CD4-positive, alpha-beta T cell treated with Interleukin-6 at 100 ng/mL for 8 hours (primary cell): ENCODE measurements at places on chromosomes 1 and 21.
A peak's percentile ranks its signal among the peaks of the same experiment; 100 is the strongest.

GRCh38 chr1:202016022-202016810 lies 5.8 kb downstream of the ELF3 start:
- no peak for DNase-seq

DNA sequence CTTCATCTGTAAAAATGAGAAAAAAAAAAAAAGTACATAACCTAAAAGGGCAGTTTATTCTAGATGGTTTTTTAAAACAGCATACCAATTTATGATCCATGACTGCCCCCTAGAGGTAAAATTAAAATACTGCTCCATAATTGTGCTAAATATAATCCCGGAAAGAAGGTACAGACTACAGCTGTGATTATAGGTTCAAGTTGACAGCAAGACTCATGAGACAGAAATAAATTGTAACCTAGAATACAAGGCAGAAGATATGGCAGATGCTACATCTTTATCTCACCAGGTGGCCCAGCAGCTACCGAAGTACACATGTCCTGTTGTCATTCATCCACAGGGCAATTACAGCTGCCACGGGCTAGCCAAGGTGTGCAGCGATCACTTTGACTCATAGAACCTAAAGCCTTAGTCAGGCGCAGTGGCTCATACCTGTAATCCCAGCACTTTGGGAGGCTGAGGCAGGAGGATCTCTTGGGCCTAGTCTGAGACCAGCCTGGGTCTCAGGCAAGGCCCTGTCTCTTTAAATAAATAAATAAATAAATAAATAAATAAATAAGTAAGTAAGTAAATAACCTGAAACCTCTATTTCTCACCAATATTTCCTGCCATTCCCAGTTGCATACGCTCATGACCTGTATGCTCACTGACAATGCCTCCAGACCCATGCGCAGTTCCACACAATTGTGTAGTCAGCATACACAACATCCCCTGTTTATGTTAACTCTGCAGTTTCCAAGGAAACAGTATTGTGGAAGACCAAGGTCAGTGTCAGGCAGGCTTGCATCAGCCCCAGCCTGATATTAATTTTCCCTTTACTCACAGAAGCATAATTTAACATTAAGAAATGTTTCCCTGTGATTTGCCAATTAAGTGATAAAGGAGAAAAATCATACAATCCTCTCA lies 18.3 kb upstream of the PPIE start:
- peak; percentile 54 for DNase-seq

DNA sequence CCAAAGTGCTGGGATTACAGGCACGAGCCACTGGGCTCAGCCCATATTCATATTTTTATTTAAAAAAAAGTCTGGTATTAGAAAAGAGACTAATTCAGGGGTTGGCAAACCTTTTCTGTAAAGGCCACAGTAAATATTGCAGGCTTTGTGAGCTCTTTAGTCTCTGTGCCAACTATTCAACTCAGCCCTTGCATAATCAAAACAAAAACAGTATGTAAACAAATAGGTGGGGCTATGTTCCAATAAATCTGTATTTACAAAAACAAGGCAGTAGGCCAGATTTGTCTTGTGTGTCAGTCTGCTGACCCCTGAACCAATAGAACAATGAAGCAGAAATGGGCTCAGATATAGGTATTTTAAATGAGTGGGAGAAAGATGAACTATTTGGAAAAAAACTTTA lies 49.3 kb downstream of the CDC42BPA start:
- no peak for DNase-seq

DNA sequence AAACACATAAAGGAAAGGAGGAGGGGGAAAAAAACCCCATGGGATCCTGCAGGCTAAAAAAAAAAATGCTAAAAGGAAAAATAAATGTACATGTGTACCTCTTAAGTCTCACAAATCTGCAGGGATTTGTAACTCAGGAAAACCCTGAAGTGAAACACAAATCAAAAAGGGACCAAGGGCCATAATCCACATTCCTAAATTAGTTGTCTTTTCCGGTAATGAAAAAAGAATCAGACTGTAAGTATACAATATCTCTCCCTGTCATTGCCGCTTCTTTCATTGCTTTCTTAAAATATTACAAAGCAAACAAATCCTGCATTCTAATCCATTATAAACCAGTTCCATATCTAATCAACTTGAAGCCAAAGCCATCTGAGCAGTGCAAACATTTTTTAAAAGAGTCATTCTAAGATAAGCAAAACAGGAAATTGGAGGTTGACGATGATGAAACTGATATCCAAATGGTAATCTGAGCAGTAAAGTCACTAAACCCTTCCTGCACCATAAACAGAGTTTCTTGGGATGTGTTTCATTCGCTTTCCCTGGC lies 58.7 kb upstream of the SIM2 start:
- DNase-seq: no peak

DNA sequence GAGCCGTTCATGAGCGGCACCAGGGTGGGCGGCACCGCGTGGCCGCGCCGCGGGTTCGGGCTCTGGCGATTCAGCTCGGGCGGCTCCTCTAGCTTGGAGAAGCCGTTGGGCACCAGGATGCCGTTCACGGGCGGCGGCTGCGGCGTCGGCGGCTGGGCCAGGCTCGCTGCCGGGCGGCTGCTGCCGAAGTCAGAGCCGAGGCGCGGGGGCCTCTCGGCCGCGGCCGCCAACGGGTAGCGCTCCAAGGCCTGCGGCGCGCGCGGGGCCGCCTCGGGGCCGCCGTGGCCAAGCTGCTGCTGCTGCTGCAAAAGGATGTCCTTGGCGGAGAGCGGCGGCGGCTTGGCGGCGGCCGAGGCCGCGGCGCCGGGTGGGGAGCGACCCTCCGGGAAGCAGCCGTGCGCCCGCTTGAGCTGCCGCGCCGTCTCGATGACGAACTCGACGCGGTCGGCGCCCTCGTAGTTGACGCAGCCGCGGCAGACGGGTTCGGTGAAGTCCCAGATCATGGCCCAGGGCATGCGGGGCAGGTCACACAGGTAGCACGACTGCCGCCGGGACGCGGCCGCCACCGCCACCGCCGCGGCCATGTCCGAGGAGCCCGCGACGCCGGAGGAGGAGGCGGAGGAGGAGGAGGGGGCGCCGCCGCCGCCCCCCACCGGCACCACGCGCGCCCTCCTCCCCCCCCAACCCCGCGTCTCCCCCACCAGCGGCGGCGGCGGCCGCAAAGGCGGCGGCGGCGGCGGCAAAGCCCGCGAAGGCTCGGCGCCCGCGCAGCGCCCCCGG lies 877 bp downstream of the IRF2BP2 start:
- DNase-seq: peak; percentile 53

- no peak for DNase-seq
These were observed 87.9 kb upstream of the PTBP2 start for GRCh38 chr1:96633695-96634094.

GRCh38 chr1:60413091-60413490 lies 339.5 kb upstream of the C1orf87 start:
- DNase-seq: no peak

- no peak for DNase-seq
These were observed 92.5 kb upstream of the FMN2 start for GRCh38 chr1:239999170-239999569.

DNA sequence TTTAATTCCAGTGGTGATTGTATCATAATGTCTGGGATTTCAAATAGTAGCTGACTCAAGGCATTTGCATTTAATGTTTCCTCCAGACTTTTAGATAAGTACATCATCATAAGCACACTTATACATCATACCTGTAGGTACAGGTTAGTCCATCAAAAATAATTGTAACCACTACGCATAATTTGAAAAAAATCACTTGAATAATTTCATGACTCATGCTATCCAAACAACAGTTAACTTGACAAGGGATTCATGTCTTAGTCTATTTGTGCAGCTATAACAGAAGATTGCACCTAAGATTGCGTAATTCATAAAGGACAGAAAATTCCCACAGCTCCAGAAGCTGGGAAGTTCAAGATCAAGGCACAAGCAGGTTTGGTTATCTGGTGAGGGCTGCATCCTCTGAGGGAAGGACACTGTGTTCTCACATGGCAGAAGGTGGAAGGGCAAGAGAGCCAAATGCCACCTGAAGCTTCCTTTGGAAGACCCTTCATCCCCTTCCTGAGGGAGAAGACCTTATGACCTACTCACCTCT lies 801.7 kb upstream of the BRINP3 start:
- DNase-seq: no peak

DNA sequence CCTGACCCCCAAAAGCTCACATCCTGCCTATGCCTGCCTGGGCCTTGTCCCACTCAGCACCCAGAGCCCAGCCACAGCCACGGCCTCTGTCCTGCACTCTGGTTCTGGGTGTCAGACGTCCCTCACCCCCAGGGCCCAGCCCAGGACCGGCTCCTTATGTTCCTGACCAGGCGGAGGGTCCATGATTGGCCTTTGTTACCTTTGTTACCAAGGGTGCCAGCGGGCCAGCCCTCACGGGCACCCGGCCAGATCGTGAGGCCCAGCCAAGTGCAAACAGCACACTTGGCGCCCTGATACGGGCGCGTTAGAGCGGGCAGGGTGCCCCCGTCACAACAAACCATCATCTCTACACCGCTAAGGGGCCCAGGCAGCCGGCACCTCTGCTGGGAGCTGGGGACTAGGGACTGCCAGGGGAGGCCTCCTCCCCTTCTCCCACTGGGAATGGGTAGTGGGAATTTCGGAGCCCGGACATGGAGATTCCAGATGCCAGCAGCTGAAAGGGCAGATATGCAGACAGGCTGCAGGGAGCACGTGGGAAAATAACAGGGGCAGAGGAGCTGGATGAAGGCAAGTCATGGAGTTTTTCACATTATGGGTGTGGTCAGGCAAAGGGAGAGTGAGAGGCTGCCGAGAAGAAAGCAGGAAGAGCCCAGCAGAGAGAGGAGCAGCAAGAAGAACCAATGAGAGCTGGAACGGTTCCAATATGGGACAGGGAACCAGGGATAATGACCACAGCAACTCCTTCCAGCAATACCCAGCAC lies 22.1 kb downstream of the HSPG2 start:
- no peak for DNase-seq

GRCh38 chr1:228685081-228685660 lies 50.1 kb upstream of the RHOU start:
- no peak for DNase-seq

DNA sequence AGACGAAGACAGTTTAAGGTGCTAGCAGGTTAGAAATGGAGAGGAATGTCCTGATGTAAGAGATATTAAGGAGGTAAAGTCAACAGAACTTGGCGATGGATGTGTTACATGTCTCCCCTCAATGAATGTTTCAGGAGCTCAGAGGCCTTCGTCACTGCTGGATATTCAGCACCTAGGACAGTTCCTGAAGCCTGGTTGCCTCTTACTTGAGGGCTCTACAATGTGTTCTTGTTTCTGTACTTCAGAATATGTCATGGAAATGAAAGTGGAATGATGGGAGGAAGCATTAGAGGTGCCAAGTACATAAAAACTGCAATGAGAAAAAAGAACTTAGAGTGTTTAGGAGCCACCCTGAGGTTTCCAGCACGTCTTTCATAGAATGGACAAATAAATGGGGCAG lies 17.7 kb downstream of the TNR start:
- no peak for DNase-seq

GRCh38 chr1:204792354-204792692 lies 78.3 kb upstream of the NFASC start:
- no peak for DNase-seq

DNA sequence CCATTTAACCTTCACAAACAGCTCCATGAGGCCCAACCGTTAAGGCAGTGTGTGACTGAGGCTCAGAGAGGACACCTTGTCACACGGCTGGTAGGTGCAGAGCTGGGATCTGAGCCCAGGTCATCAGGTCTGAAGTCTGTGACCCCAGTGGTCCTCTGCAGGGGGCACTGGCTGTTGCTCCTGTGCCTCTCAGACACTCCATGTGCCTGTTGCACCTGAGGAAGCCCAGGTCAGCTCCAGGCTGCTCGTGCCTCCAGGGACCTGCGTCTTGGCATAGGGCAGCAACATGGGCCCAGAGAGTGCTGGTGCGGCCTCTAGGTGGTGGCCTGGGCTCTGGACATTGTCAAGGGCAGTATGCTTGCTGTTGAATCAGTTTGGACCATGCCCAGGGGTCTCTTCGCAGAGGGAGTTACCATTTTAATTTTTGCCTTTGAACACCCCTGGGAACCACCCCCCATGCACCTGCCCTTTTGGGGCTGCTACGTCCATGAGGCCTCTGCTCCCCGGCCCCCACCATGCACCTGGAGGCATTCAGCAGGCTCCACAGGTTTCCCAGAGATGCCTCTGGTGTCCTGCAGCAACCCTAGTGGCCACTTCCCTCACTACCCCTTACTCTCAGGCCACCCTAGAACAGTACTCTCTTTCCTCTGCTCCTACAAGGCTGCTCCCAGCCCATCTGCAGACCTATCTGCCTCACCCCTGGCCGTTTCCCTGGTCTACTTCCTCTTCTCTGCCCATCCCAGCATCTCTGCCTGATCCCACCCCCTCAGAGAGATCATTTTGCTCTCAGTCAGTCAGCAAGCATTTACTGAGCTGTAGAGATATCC lies 25.2 kb upstream of the EPS8L3 start:
- no peak for DNase-seq

- no peak for DNase-seq
These were observed 70.0 kb downstream of the APP start for GRCh38 chr21:26100573-26100972.

GRCh38 chr21:25459365-25459764 lies 147.9 kb downstream of the MRPL39 start:
- no peak for DNase-seq

GRCh38 chr21:20592463-20592862 lies 405.7 kb upstream of the NCAM2 start:
- no peak for DNase-seq

DNA sequence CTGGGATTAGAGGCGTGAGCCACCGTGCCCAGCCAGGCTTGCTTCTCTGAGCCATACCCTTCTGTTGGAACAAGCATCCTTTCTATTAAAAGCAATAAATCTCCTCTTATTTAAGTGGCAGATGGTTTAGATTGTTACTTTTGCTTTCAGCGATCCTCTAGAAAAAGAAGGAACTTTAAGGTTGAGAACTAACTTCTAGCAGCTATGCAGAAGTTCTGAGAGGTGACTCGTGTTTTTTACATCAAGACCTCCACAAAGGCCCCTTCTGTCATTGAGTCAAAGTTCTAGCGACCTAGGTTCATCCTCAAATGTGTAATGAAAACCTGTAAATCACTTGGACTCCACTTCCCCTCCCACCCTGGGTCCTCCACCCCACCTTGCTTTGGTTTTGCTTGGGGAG lies 30.8 kb downstream of the PLEKHO1 start:
- DNase-seq: no peak

GRCh38 chr1:116854403-116854690 lies 55.4 kb upstream of the PTGFRN start:
- DNase-seq: no peak

GRCh38 chr1:199858856-199859255 lies 168.7 kb upstream of the NR5A2 start:
- no peak for DNase-seq

DNA sequence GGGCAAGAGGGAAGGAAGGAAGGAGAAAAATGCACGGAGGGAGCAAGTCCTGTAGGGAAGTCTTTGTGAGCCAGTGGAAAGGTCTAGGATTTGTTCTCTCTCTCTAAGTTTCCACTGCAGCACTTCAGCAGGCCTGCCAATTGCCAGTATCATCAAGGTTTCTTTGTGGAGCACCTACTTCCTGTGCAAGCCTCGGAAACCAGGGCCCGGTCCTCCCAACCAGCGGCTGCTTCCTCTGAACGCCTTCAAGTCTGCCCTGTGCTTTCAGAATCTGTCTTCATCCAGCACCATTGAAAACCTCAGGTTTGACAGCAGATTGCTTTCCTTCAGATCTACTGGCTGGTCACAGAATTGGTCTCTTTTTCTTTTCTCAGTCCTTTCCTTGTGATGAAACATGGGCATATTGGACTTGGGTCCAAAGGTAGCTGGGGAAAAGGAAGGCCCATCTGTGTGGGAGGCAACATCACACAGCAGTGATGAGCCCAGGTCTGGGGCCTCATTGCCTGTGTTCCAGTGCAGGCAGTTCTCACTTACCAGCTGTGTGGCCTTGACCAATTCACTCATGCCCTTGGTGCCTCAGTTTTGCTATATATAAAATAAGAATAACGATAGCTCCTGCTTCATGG lies 144.5 kb downstream of the SEC16B start:
- no peak for DNase-seq
